ENCODE measurements at places on chromosomes 6 and 20. TPM values are rescaled to one million over a fixed set of nuclear protein-coding genes. Genes with fewer than 3 reads are reported as not detected.

DNA sequence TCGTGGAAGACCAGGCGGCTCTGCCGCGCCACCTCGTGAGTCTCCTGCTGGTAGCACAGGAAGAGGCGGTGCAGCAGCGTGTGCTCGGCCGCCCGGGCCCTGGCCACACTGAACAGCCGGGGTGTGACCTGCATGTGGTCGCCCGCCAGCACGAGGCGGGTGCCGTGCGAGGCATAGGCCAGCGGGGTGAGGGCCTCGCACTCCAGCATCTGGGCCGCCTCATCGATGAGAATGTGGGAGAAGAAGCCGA lies 7.0 kb downstream of the HELZ2 start:
- DNase-seq = no peak

GRCh38 chr6:110534731-110535492 lies 58.5 kb upstream of the SLC22A16 start:
- DNase-seq = no peak

DNA sequence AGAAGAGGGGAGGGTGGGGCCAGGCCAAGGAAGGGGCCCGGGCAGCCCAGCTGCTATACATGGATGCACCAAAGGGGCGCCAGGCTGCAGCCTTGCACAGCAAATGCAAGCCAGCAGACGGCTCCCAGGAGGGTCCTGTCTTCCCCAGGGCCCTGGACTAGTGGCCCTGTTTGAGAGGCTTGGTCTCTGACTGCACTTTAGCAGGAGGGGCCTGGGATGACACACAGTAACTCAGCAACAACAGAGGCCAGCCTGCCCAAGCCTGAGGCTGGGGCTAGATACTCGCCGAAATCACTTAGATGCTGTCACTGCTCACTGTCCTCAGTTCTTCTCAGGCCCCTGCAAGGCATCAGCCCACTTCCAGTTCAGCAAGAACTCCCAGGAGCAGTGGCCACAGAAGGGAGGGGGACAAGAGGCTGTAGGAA lies 73.5 kb downstream of the TRAM2 start:
- no peak for DNase-seq

GRCh38 chr20:50980071-50980681 lies 21.6 kb downstream of the MOCS3 start:
- DNase-seq = no peak

- DNase-seq = peak; percentile 28
Observed at GRCh38 chr6:138107752-138108592, 753 bp upstream of the PERP start.

DNA sequence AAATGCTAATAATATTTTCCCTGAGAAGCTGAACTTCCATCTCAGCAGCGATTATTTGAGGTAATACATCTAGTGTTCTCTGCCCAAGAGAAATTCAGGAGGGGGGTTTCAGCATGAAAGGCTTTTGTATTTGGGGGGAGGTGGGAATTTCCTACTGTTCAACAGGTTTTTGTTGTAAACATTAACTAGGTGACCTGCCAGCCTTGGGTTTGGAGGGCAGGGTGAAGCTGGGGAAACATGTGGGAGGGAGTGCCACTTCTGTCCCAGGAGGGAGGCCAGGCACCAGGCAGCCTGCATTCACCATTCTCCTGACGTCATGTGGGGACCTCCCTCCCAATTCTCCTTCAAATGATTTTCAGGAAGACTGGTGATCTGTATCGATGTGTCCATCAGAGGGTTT lies 37.7 kb upstream of the PKHD1 start:
- no peak for DNase-seq

GRCh38 chr6:19137505-19137904 lies 699.7 kb upstream of the ID4 start:
- DNase-seq = no peak

- no peak for DNase-seq
Observed at GRCh38 chr20:39660965-39661364, 698.8 kb downstream of the DHX35 start.

- no peak for DNase-seq
Observed at GRCh38 chr6:129478379-129478778, 231.6 kb downstream of the ARHGAP18 start.

GRCh38 chr6:133248241-133249001 lies 7.3 kb downstream of the EYA4 start:
- no peak for DNase-seq

GRCh38 chr6:33912195-33912594 lies 108.4 kb upstream of the MLN start:
- DNase-seq = no peak

- DNase-seq = no peak
Observed at GRCh38 chr20:57323034-57323433, 6.6 kb upstream of the SPO11 start.

DNA sequence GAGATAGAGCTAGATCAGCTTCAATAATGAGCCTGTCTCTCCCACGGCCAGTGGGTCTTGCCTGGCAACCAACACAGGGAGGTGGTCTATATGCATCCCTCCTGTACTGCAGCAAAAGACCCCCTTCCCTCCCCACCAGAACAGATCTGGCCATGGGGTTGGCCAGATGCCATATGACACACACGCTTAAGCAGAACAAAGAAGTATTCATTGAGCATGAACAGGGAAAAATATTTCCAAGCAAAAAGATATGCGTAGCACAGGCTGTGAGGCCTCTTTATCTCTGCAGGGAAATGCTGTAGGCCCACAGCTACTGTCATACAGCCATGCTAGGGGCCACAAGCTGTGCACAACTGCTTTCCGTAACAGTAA lies 73.4 kb upstream of the NRSN1 start:
- no peak for DNase-seq

DNA sequence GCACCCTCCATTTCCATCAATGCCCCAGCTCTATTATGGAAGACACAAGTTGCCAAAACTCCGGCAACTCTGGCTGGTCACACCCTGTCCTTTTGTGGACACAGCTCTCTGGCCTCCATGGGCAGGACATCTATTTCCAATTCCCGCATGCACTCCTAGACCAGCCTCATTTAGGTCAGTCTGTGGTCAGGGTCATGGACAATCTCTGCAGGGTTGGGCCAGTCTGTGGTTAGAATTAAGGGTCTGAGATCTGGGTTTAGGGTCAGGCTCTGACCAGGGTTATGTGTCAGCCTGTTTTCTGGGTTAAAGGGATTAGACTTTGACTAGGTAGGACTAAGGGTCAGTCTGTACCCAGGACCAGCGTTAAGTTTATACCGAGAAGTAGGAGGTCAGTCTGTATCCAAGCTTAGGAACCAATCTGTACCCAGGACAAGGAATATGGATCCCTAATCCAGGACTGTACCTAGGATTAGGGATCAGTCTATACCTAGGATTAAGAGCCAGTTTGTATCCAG lies 82.4 kb downstream of the VEGFA start:
- DNase-seq = no peak

GRCh38 chr6:133757335-133757734 lies 131.6 kb upstream of the TCF21 start:
- no peak for DNase-seq

DNA sequence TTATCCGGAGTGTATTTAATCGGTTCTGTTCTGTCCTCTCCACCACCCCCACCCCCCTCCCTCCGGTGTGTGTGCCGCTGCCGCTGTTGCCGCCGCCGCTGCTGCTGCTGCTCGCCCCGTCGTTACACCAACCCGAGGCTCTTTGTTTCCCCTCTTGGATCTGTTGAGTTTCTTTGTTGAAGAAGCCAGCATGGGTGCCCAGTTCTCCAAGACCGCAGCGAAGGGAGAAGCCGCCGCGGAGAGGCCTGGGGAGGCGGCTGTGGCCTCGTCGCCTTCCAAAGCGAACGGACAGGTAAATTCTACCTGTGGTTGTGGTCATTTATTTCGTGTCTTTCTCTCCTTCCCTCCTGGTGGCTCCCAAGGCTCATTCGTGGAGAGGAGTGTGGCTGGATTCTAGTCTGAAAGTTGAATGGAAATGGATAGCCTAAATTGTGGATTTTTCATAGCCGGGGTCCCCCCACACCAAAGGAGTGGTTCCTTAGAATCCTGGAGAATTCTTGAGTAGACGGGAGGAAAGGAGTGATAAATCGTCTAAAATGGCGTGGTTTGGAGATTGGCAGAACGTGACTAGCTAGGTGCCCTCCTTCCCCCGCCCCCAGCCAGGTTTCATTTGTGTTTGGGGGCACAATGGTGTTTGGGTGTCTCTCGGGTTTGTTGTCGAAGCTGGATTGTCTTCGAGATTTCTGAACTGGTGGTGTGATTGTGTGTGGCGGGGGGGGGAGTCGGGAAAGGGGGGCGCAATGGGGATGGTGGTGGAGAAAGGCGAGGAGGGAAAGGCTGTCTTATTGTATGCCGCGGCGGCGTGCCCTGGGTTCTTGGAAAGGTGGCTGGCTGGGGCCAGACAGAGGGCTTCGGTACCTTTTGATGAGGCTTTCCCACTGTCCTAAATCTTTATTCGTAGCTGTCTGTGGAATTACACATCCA lies 673 bp downstream of the MARCKS start:
- DNase-seq = peak; percentile 37

GRCh38 chr6:5237805-5238204 lies 22.9 kb downstream of the LYRM4 start:
- DNase-seq = no peak

DNA sequence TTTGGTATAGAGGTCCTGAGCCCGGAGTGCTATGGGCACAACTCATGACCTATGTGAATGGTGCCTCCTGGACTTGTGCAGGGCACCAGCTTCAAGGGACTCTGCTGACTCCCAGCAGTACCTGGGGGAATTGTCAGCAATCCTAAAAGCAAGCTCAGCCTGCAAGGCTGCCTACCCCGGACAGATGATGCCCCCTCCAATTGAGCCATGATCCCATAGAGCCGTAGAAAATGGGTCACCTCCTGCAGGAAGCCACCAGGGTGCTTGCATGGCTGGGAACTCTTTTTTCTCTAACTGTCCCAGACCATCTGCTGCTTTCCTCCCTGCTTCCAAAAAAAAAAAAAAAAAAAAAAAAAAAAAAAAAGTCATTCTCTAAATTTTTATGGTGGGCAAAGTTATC lies 12.9 kb upstream of the PRND start:
- no peak for DNase-seq

DNA sequence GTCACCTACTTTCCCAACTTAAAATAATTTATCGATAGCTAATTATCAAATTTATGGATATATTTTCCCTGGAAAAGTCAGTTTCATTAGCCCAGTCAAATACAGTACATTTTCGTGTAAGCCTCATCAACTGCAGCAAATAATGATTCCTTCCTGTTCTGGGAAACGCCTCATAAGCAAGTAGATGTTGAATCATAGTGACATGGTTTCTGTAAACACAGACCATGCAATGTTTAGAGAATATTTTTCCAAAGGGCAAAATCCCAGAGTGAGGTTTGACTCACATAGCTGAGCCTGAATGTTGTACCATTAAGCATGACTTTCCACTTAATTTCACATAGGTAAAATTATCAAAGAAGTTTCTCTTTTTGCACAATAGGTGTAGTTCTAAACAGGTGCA lies 16.7 kb upstream of the VNN1 start:
- no peak for DNase-seq

GRCh38 chr20:6954219-6954618 lies 186.7 kb downstream of the BMP2 start:
- DNase-seq = no peak

DNA sequence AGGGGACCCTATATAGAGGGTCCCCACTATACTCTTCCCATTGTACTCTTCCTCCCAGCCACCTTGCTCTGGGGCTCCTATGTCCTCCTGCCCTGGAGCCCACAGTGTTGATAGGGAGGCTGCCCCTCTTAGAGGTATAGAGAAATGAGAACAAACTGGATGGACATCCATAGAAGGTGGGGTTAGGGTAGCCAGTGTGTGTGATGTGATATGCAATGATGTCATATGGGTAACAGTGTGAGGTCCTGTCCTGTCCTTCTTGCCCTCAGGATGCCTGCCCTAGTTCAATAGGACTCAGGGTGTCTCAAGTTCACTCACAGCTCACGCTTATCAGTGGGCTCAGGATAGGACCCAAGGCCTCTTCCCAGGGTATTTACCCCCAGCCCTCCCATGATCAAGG lies 435 bp downstream of the PTCRA start:
- no peak for DNase-seq

GRCh38 chr6:62640749-62641148 lies 354.7 kb upstream of the KHDRBS2 start:
- no peak for DNase-seq

GRCh38 chr6:81614292-81614691 lies 138.2 kb downstream of the TENT5A start:
- DNase-seq = no peak

DNA sequence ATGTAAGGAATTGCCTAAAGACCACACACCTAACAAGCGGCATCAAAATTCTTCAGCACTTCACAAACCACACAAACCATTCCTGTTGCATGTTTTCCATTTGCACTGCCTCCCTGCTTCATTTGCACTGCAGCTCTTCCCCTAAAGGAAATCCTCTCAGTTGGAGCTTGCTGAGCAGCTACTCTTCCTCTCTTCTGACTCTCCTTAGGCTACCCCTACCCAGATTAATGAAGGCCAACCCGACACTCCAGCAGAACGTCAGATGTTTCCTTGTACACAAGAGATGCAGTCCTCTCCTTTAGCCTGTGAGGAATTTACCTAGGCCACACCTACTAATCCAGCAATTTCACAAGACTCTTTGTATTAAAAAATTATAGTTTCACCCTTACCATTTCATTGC lies 8.1 kb downstream of the BEND6 start:
- no peak for DNase-seq

DNA sequence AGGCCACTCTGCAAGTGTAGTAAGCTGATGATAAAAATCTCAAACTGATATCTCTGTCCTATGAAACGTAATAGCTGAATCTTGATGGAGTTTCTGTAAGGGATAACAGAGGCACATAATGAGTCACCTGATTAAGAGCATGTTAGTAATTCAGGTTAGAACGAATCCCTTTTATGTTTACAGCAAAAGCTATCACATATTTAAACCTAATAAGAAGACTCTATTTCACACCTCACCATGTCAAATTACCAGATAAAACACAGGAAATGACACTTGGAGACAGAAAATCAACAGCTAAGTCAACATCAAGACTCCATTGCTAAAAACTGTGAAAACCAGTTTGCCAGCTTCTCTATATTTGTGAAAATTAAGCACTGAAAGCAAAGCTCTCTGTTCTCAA lies 11.8 kb downstream of the CST7 start:
- DNase-seq = no peak

GRCh38 chr6:108260126-108260808 lies 573 bp downstream of the SNX3 start:
- no peak for DNase-seq

KIF25 gene
- not detected for total RNA-seq

DEFB127 gene
- not detected for total RNA-seq

TRIM15 gene
- total RNA-seq = not detected

CUL9 gene
- total RNA-seq = 61.1 TPM

SH3BGRL2 gene
- 49.1 TPM for total RNA-seq

PCMT1 gene
- 63.5 TPM for total RNA-seq

TRIM10 gene
- not detected for total RNA-seq

MYLK4 gene
- 0.60 TPM for total RNA-seq

ITPR3 gene
- total RNA-seq = 28.3 TPM

RRBP1 gene
- total RNA-seq = 222 TPM

HLA-DQA2 gene
- total RNA-seq = 0.79 TPM

MICA gene
- total RNA-seq = 10.1 TPM

LBP gene
- not detected for total RNA-seq

ULBP2 gene
- total RNA-seq = not detected

ZC2HC1B gene
- total RNA-seq = not detected

SIRPB2 gene
- not detected for total RNA-seq

ISM1 gene
- 0.36 TPM for total RNA-seq
